ENCODE measurements at places on chromosomes 3 and 15.

DNA sequence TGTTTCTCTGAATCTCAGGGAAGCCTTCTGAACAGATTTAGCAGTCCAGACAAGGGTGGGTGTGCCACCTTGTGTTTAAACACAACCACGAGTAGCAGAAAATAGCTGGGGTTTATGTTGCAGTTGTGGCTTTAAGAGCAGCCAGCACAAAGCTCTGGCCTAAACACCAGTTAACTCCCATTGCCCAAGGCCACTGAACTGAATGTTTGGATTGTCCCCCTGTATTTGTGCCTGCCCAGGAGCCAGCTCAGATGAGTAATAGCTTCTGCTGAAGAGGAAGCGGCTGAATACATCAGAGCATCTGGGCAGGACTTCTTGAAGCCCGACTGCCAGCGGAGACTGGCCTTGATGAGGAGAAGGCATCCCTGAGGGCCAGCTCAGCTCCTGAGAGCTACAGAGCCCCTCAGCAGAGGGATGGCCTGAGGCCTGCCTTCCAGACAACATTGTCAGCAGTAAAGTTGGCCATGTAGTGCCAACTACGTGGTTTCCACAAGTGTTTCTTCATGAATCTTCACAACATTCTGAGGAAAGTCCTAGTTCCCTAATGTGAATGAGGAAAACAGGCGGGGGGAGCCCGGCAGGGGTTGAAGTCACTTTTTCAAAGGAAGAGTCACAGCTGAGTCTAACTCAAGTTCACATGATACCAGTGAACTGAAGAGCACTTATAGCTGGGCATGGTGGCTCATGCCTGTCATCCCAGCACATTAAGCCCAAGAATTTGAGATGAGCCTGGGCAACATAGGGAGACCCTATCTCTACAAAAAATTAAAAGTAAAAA, 65.8 kb upstream of the ZBTB38 start:
- no peak for DNase-seq

DNA sequence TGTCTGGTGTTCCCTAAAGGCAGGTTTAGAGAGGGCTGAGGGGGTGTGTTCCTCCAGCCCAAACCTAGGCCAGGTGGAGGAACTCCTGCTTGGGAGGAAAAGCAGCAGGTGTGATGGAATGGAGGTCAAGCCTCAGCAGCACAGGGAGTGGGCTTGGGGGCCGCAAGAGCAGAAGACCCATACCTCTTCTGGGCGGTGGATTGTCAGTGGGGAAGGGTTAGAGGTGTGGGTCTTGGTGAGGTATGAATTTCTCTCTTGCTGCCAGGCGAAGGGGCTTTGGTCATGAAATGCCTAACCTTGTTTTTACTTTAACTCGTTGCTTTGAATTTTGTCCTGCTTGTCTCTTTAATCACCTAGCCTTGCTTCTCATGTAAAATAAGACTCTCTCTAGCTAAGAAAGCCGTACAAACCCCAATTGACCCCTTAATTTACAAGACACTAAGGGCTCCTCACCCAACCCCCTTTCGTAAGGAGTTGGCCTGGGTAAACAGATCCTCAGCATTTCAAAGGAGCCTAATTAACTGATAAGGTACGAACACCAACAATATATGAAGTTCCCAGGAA, 38.9 kb downstream of the DHX30 start:
- DNase-seq, result no peak

DNA sequence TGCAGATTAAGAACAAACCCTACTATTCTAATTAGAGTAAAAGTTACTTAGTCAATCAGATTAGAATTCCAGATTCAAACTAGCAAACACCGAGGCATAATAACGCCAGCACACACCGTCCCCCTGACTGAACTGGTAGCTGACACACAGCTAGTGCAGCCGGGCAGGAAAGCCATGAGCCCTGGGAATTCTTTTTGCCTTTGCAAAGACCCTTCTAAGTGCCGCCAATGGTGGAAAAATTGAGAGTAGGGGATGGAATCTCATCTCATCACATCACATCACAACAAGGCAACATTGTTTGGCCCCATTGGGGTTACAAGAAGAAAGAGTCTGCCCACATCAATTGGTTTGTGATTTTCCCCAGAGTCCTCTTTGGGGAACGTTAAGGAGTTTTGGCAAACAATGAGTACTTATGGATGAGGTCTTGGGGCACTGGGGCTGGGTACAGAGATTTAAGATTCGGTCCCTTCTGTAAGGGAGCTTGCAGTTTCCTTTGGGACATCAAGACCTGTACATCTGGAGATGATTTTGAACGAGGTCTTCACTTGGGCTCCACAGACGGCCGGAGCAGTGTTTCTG, 120.4 kb upstream of the MEF2A start:
- DNase-seq, result no peak

DNA sequence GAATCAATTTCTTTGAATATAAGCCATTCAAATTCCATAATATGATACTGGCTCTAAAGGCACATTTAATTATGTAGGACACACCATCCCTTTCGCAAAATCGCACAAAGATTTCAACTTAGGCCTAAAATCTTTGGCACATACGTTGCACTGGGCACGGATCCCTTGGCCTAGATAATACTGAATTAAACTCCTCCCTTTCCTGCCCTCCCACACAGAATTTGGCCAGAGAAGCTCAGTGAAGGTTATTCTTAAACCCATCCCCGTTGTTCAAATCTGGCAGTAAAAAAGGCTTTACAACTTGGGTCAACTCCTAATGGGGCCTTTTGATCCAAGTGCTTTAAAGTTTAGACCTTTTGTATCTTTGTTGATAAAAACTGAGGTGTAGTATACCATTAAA, 247.2 kb downstream of the PTPRG start:
- no peak for DNase-seq

GRCh38 chr15:41971895-41972252, 483 bp downstream of the EHD4 start:
- DNase-seq, result peak; percentile 64

GRCh38 chr15:29635513-29636098, 186.7 kb downstream of the TJP1 start:
- DNase-seq, result no peak

Measured in DMS53 (cell line).